ENCODE measurements at places on chromosomes 4 and X.

GRCh38 chr4:153275380-153276276 is 68.9 kb upstream of the MND1 start:
- DNase-seq = no peak

GRCh38 chrX:25523574-25524540 is 508.1 kb upstream of the ARX start:
- peak; percentile 87 for DNase-seq

DNA sequence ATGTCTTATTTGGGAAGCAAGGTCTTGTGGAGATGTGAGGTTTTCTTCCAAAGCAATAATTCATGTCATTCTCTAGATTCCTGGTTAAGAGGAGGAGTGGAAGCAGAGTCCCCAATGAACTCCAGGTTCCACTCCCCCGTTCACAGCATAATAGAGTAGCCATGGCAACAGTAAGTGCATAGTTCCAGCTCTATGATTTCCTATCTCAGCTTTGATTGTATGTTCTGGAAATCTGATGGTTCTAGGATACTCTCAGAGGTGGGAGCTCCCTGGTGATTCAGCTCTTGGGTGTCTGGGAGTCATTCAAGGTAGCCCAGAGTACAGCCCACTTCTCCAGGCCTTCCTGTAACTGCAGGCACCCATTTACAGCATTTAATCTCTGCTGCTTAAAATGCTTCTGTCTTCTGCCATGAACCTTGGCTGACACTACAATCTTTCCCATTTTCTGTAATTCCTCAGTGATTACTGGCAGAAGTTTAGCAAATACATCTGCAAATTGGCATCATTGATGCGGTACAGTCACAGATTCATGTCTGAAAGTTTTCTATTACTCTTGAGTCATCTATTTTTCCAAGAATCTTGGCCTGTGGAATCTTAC is 242.0 kb downstream of the MAPK10 start:
- DNase-seq = peak; percentile 2

GRCh38 chr4:48967101-48967500 is 19.0 kb upstream of the CWH43 start:
- DNase-seq = no peak

- DNase-seq = no peak
These were observed 67.2 kb upstream of the HOPX start for GRCh38 chr4:56748271-56748670.

DNA sequence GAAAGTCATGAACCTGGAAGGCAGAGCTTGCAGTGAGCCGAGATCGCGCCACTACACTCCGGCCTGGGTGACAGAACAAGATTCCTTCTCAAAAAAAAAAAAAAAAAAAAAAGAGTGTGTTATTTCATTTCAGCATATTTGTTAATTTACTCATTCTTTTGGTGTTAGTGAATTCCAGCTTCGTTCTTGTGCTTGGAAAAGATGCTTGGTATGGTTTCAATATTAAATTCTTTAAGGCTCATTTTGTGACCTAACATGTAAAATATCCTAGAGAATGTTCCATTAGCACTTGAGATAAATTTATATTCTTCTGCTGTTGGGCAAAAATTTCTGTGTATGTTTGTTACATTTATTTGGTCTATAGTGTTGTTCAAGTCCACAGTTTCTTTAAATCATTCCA is 66.8 kb downstream of the SPIN3 start:
- no peak for DNase-seq

DNA sequence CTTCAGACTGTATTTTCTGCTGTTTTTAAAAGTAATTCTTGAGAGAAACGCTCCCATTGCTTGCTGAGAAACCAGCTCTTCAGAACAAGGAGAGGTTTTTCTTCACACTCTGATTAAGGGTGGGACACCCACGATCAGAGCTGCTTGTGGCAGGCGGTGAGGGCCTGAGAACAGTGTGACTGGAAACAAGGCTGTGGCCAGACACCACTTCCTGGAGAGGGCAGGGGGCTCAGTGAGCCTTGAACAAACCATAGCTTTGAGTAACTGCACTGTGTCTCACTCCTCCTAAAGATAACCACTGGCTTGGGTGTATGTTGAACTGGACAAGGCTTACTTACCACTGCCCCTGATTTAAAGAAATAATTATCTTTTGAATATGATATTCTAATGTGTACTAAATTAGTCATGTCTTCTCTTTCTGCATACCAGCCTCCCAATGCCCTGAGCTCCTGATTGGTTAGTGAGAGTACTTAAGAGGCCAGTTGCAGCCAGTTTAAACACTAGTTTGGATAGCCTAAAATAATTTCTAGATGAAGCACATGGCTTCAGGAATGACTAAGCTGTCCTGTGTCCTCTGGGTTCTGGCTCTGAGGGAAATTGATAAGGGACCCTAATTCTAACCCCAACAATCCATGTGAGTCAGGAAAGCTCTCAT is 3.7 kb upstream of the GPR82 start:
- no peak for DNase-seq

DNA sequence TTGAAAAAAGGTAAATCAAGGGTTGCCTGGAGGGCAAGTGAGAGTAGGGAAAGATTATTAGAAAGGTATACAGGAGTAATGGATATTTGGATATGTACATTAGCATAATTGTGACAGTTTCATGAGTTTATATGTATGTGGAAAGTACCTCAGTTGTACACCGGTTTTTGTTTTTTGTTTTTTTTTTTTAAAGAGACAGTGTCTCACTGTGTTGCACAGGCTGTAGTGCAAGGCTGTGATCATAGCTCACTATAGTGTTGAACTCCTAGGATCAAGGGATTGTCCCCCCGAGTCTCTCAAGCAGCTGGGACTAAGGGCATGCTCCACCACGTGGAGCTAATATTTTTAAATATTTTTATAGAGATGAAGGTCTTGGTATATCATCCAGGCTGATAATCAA is 15.3 kb upstream of the HPGD start:
- no peak for DNase-seq

DNA sequence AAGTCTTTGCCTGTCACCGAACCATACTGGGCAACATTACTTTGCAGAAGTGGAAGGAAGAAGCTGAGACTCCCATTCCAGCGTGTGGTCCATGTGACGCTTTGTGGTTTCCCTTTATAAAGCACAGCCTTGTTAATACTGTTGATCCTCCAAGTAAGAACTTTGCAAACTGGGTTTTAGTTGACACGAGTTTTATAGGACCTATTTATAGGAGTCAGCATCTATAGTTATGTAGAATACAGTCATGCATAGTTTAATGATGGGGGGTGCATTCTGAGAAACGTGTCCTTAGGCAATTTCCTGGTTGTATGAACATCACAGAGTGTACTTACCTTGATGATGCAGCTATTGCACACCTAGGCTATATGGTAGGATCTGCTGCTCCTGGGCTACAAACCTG is 1879.4 kb upstream of the TENM3 start:
- no peak for DNase-seq

DNA sequence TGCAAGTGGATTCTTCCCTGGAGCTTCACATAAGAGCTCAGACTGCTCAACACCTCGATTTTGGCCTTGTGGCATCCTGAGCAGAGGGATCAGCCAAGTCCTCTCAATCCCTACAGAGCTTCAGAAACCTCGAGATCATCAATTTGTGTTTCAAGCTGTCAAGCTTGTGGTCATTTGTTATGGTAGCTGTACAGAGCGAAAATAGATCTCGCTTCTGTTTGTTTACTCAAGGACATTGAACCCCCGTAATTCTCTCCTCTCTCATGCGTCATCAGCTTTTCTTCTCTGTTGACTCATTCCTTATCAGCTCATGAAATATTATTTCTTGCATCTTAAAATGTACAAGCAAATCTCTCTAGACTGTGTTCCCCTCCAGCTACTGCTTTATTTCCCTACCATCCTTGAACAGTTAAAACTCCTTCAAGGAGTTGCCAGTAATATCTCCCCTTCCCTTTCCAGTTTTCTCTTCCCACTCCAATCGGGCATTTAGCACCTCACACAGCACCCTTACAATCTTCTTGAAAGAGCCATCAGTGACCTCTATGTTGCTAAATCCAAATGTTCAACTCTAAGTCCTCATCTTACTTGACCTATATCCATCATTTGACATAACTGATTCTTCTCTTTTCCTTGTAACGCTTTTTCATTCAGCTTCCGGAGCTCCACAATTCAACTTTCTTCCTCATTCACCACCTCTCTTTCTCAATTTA is 106.2 kb upstream of the FAT1 start:
- DNase-seq = no peak

DNA sequence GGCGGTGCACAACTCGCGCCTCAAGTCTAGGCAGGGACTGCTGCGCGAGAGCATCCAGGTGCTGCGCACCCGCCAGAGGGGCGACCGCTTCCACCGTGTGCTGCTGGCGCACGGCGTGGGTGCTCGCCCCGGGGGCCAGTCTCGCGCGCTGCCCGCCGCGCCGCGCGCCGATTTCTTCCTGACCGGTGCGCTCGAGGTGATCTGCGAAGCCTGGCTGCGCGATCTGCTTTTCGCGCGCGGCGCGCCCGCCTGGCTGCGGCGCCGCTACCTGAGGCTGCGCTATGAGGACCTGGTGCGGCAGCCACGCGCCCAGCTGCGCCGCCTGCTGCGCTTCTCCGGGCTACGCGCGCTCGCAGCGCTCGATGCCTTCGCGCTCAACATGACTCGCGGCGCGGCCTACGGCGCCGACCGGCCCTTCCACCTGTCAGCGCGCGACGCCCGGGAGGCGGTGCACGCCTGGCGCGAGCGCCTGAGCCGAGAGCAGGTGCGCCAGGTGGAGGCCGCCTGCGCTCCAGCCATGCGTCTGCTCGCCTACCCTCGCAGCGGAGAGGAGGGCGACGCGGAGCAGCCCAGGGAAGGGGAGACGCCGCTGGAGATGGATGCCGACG is 1.3 kb downstream of the CHST7 start:
- DNase-seq = peak; percentile 88

GRCh38 chr4:7384003-7384928 is 50.5 kb downstream of the PSAPL1 start:
- no peak for DNase-seq

DNA sequence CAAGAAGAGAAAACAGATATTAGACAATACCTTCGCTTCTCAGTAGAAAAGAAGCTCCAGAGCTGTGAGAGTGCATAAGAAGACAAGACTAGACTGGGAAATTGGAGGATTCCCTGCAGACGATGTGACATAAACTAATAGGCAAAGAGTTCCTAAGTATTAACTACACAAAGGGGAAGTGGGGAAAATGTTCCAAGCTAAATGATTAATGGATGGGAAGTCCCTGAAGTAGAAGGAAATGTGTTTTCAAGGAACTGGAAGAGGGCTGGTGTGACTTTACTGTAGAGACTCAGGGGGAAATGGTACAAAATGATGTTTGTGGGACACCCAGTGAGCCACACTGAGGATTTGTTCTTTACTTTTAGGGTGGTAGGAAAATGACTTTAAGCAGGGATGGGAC is 69.7 kb upstream of the DCLK2 start:
- no peak for DNase-seq

- peak; percentile 8 for DNase-seq
These were observed 61.3 kb downstream of the NUDT11 start for GRCh38 chrX:51435101-51435500.

DNA sequence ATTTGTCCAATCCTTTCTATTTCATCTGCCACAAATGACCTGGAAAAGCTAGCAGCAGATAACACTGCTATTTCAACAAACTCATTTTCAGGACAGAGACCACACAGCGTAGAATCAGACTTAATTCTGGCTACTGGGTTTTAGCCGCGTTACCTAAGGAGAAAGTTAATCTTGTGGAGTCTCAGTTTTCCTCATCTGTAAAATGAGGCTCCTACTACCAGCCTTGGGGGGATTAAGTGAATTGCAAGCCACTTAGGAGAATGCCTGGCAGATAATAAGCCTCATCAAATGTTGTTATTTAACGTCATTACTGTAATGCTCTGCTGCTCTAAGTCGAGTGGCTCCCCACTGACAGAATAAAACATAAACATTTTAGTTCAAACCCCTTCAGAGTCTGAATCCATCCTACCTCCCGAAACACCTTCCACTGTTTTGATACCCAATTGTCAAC is 1.4 kb downstream of the CCNI start:
- DNase-seq = peak; percentile 14

GRCh38 chr4:3384391-3384770 is 57.4 kb upstream of the HGFAC start:
- DNase-seq = no peak

- no peak for DNase-seq
These were observed 47.7 kb downstream of the PDGFRA start for GRCh38 chr4:54276641-54277430.

DNA sequence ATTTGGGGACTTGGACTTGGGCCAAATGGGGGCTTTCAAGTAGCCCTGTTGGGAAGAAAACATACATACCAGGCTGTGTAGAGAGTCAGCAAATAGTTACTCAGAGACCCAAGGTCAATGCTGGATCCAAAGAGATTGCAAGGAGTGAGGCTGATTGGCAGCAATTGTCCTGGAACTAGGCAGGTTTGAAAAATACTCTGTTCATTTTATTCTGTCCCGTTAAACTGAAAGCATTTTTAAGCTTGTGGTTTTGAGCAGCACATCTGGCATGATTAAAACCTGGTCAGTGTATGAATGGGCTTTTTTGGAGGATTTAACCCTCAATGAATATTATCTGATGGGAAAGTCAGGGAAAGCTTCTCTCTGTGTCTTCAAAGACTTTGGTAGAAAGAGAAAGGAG is 294.3 kb upstream of the BOD1L1 start:
- DNase-seq = no peak

GRCh38 chr4:81724925-81725329 is 253.2 kb upstream of the RASGEF1B start:
- peak; percentile 87 for DNase-seq

GRCh38 chrX:31258166-31258565 is 186.3 kb upstream of the FTHL17 start:
- DNase-seq = no peak

DNA sequence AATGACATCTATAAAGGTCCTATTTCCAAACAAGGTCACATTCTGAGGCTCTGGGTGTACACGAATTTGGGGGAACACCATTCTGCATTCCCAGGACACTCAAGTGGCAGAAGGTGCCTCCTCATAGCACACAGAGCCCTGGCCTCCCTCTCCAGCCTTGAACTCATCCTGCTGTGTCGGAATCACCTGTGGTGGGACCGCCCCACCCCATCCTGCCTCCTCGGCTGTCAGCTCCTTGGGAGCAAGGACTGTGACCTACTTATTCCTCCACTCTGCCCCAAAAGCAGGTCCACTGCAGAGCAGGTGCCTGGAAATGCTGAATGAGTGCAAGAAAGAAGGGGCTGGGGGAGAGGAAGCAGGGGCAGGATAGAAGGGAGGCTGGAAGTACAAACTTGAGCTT is 33.5 kb downstream of the HTRA3 start:
- no peak for DNase-seq

GRCh38 chr4:14386196-14386595 is 616.1 kb upstream of the CPEB2 start:
- no peak for DNase-seq

Data from DMS53 (cell line).